ENCODE measurements at places on chromosomes 11 and 22. TPM values are rescaled to one million over a fixed set of nuclear protein-coding genes. Genes with fewer than 3 reads are reported as not detected.

Gene ARFGAP3
- total RNA-seq: 34.6 TPM

Gene CST6
- not detected for total RNA-seq

Gene CECR2
- 7.9 TPM for total RNA-seq

DNA sequence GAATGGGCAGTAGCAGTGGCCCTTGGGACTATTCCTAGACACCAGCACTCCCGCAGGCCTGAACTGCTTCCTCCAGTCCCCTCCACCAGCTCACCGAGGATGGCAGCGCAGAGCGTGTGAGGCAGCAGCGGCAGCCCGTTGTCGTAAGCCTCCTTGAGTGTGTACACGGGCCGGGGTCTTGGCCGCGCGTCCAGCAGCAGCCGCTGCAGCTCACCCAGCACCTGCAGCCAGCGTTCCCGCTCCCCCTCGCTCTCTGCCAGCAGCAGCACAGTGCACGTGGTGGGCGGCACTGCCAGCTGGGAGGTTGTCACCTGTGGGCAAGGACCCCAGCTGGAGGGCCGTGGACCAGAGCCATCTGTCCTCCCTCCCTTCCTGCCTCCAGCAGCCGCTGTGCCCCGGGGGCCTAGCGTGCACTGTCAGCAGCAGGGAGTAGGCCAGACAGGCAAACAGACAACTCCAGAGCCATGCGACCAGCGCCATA, 13.0 kb downstream of the CDC42BPG start:
- H3K4me1 ChIP-seq: no peaks in the 10 kb centered on the region
- no peaks in the 10 kb centered on the region for H3K27me3 ChIP-seq
- peaks cover 5% of the 10 kb centered on the region for H3K36me3 ChIP-seq
- H3K4me3 ChIP-seq: no peak overlapping the region
- no peak overlapping the region for H3K27ac ChIP-seq
- DNase-seq: no peak

DNA sequence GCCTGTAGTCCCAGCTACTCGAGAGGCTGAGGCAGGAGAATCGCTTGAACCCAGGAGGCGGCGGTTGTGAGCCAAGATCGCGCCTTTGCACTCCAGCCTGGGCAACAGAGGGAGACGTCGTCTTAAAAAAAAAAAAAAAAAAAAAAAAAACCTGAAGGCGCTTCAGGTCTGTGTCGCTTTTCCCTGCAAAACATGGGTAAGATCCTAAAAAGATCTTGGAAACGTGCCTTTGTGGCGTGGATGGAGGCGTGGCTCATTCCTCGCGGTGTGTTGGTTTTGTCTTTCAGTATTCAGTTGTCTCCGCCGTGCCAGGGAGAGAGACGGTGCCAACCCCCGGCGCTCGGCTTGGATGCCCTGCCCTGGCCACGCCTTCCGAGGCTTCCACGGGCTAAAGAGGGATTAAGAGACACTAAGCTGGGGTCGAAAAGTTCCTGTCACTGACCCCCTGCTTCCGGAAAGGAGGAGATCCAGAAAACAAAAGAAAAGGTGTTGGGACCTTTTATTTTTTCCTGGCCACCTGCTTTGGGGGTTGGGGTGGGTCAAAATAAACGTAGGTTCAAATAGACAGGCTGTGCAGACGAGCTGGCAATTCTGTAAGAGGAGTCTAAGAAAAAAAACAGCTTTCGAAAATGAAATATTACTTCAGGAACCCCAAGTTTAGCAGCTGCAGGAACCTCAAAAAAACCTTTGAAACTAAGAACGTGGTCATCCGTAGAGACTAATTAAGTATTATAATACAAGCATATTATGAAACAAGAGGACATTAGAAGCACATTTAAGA, 1.1 kb upstream of the SLC35F2 start:
- peak overlapping the region; percentile 93 for H3K27ac ChIP-seq
- no peaks in the 10 kb centered on the region for H3K36me3 ChIP-seq
- H3K4me3 ChIP-seq: peak overlapping the region; percentile 96
- H3K4me1 ChIP-seq: peaks cover 6% of the 10 kb centered on the region

DNA sequence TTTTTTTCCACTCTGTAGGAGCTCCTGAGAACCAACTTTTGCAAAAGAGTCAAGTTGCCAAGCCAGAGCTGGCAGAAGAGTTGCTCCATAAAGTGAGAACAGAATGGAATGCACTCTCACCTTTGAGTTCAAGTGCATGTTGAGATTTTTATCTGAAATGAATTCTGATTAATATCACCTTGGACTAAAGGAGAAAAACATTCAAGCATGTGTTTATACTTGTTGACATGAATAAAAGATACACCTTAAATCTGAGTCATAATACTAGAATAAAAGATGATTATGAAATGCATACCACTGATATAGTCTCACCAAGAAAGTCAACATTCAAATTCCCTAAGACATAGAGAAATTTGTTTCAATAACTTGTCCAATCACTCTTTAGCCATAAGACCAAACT, 37.8 kb downstream of the ARL14EP start:
- no peak overlapping the region for H3K4me3 ChIP-seq
- H3K27me3 ChIP-seq: no peaks in the 10 kb centered on the region
- no peak for DNase-seq
- peaks cover 17% of the 10 kb centered on the region for H3K4me1 ChIP-seq
- no peak overlapping the region for H3K27ac ChIP-seq
